Foreskin melanocyte (primary cell): ENCODE measurements at places on chromosomes 16 and 17.

GRCh38 chr17:65627891-65628643 is 66.6 kb upstream of the AXIN2 start:
- no peak for DNase-seq

DNA sequence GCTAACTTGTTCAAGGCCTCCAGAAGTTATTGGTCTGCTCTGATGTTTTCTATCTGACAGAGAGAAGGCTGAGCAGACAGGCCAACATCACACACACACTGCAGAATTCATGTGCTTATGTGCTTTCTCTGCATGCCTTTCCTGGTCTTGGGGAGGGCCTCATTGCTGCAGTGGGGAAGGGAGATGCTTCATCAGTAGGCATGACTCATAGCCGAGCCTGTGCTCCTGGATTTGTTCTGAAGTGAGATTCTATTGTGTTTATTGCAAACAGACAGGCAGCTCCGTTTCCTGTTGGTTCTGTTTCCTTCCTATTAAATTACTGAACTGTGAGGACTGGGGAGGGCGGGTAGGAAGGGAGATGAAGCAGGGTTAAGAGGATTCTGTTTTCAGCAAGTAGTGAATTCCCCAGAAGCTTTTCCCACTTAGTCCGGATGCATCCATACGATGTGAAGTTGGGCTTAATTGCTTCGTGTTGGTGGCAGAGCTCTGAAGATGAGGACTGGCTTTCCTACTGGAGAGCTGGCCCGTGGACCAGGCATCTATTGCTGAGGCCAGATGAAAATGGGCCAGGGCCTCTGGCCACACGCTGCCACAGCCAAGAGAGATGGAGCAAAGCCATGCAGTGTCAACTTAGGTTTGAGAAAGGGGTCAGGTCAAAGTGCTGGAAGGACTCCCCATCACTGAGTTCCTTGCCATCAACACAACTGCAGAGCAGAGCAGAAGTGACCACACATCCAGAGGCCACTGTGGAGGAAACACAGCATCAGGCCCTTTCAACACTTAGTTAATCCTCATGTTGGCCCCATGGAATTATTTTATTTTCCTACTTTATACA is 179.3 kb downstream of the UTP18 start:
- DNase-seq, result no peak

DNA sequence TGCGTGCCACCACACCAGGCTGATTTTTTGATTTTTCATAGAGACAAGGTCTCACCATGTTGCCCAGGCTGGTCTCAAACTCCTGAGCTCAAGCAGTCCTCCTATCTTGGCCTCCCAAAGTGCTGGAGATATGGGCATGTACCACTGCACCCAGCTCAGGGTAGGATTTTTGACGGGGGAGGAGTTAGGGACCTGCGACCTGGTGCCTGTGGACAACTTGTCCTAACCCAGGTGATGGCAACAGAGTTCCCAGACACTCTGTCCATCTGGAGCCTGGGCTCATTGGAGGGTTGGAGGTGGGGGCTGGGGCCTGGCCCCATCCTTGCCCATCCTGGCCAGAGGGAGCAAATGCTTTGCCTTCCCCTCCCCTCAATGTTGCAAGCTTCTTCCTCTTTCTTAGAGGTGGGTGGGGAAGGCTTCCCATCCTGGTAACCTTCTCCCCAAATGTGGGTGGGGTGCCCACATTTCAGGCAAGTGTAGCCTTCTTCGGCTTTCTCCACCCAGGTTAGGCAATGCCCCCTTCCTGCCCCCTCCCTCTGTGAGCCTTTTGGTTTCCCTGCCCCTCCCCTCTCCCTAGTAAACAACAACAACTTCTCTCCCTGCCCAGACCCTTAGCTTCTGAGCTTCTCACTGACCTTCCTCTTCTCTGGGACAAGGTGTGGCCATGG is 24.9 kb downstream of the RARA start:
- DNase-seq, result no peak

- DNase-seq, result no peak
Measured at GRCh38 chr16:85522842-85523601, 90.1 kb upstream of the GSE1 start.

- no peak for DNase-seq
Measured at GRCh38 chr17:18156171-18156975, 27.3 kb upstream of the ALKBH5 start.

GRCh38 chr16:85245307-85246172 is 133.3 kb upstream of the CIBAR2 start:
- DNase-seq, result peak; percentile 38

- DNase-seq, result no peak
Measured at GRCh38 chr16:81210807-81211206, 27.7 kb upstream of the BCO1 start.

DNA sequence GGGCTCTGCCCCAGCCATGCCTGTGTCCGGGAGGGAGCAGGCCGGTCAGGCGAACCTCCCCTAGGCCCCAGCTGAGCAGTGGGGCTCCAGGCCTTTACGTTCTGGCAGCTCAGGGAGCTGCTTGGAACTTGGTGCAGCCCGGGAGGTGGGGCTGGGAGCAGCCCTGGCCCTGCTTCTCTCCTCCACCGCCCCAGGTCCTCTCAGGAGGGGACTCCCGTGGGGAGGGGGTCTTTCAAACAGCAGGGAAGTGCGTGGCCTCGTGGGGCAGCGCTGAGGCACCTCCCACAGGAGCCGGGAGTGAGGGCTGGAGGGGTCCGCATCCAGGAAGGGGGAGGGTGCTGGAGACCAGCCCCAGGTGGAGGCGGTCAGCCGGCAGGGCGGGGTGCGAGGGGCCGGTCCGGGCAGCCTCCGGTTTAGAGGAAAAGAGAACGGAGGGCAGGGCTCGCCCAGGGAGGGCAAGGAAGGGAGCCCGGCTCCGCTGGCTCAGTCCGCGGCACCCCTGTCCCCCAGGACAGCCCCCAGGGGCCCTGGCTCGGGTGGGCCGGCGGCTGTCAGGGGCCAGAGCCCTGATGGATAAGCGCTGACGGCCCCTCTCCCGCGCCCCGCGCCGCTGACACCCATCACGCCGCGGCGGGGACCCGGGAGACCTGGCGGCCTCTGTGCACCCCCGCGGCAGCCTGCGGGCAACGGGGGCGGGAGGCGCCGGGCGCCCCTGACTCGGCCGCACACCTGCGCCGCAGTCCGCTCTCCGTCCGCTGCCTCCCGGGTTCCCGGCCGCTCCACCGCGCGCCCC is 587 bp upstream of the PRR35 start:
- DNase-seq, result no peak

DNA sequence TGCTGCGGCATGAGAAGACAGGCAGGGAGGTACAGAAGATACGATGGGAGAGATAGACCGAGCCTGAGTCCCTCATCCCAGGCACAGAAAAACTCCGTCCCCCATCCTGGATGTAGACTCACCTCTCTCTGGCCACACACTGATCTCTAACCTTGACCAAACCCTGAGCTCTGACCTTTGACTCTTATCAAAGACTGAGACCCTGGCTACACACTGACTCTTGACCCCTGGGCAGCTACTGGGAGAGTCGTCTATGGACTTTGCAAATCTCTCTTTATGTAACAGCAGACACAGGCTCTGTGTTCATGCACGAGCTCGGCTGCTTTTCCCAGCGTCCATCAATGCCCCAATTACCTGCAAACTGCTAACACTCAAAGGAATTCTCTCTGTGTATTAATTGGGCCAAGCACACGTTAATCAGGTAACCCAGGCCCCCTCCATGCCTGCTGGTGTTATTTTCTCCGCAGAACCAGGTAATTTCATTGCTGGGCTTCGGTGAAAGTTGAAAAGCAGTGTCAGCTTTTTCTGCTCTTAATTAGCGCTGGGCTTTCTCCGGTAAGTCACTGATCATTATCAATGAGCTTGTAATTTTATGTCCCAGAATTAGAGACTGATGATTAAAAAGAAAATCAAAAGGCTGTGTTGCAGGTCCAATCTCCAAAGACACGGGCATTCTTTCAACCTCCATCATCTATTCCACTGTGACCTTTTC is 179.4 kb upstream of the NLRP1 start:
- no peak for DNase-seq

DNA sequence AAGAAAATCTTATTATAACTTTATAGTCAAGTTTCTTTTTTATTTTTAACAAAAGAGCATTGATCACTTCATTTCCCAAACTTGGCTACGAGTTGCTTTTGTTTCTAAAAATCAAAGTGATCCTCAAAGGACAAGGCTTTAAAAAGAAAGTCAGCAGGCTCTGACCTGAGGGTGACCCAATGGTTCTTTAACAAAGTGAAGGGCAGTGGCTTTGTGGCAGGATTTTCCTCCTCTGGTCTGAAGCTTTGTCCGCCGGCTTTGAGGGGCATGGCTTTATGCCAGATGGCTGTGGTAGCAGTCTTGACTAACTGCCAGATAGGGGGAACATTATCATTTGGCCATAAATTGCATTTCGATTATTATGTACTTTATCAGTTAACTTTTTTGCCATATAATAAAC is 28.5 kb downstream of the IQCK start:
- peak; percentile 70 for DNase-seq

- DNase-seq, result no peak
Measured at GRCh38 chr16:3113765-3114479, 1.5 kb downstream of the ZNF205 start.

DNA sequence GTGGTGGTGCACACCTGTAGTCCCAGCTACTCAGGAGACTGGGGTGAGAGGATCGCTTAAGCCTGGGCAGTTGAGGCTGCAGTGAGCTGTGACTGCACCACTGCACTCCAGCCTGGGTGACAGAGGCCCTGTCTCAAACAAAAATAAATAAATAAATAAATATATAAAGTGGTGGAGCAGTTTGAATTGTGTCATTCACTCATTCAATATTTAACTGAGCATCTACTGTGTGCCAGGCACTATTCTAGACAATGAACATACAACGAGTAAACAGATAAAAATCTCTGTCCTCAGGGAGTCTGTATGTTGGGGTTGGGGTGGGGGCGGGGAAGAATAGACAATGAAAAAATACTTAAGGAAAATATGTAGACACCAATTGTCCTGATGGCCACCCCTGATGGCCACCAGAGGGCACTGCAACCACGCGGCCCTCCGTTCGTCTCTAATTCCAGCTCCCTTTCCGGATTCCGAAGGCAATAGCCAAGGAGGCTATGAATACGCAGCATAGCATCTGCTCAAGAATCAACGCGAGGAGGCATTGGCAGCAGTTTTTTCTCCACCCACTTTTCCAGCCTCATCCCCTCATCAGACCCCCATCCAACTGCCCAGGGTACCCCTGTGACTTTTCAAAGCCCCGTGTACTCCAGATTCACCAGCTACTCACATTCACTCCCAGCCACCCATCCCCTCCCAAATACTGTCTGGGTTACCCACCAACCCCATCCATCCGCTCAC is 21.4 kb downstream of the QPRT start:
- DNase-seq, result peak; percentile 84

GRCh38 chr17:28185658-28186057 is 133.3 kb upstream of the TMEM97 start:
- DNase-seq, result no peak

DNA sequence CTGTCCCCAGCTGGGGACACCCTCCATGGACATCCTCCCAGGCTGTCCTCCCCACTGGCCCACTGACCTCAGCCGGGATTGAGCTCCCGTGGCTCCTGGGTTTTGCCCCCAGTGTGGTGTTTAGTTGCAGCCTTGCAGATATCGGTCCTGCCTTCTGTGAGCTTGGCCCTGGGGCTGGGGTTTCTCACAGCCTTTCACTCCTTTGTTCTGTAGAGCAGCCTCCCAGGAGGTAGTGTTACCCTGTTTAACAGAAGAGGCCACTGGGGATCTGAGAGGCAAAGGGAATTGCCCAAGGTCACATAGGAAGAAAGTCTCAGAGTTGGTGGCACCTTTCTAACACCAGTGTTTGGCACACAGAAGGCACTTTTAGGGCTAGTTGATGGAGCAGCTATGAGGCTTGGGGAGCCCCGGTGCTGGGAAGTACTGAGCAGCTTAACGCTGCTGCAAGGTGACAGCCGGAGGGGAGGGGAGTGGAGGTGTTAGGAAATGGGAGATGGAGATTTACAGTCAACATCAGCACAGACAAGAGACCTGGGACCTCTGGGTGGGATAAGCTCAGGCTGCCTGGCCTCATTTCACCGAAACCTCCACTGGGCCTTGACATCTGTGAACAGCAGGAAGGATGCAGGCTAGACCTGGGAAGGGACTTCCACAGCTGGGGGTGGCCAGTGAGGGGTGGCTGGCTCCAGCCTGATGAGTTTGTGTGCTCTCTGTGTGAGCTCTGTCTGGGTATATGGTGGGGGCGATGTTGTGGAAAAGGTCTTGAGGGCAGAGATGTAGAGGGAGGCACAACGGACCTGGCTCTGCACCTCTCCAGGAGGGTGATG is 26.1 kb downstream of the CACNA1G start:
- DNase-seq, result no peak

GRCh38 chr16:62190426-62190825 is 154.2 kb upstream of the CDH8 start:
- DNase-seq, result peak; percentile 24

DNA sequence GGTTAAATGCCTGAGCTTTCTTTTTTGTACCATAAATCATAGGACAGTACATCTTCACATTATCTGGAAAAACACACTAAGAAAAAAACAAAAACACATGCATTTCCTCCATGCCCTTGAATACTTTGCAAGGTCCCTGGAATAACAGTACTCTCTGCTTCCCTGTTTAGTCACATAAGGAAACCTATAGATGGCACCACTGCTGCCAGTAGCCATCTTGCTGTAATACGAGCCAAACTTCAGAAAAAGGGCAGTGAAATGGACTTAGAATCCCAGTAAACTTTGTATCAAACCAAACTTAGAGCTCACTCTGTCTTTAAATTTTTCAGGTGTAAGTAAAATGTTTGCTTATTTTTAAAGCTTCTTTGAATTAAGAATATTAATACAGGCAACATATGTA is 435.5 kb downstream of the KCNJ2 start:
- DNase-seq, result no peak

GRCh38 chr17:1720856-1721386 is 3.6 kb upstream of the WDR81 start:
- DNase-seq, result no peak

- DNase-seq, result no peak
Measured at GRCh38 chr16:85428168-85428898, 184.8 kb upstream of the GSE1 start.
